ENCODE measurements at places on chromosomes 3 and 15.

DNA sequence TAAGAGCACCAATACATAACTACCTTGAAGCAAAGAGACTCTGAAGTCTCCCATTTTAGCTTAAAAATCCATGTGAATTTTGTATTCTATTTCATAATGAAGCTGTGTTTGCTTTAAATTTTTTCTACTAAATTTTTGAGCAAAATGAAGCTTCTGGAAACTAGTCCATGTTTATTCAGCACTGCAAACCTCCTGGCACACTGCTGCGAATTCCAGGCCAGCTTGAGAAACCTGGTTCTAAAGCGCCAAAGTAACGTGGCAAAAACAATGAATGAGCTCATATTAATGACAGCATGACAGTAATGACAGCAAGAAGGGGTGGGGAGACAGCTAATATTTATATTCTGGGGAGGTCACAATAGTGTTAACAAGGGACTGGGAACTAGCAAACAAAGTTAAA lies 25.7 kb downstream of the CEP152 start:
- no peak for DNase-seq

GRCh38 chr3:24741506-24741905 lies 246.9 kb upstream of the THRB start:
- no peak for DNase-seq

DNA sequence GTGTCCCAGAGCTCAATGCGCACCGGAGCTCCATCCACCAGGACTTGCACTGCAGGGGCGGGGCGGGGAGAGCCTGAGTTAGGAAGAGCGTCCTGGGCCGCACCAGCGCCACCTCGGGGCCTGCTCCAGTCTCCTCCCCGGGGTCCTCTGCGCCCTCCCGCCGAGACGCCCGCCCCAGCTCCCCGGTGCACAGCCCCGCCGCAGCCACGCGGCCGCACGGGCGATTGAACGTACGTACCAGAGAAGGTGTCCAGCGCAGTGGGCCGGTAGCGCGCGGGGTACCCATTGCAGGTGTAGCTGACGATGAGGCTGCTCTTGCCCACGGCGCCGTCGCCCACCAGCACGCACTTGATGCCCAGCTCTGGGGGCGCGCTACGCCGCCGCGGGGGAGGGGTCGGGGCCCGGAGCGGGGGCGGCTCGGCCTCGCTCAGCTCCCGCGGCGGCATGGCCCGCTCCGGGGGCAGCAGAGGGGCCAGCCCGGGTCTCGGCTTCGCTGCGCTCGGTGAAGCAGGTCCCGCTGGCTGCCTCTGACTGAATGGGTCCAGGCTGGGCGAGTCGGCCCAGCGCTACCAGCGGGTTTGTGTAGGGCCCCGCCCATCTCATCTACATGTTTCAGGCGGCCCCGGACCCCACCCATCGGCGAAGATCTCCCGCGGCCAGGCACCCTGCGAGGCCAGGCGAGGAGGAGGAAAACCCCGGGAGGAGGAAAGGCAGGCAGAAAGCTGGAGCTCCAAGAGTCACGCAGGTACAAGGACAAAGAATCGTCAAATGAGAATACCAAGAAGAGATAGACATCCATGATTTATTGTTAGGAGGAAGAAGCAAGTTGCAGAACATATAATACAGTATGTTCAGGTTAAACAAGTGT lies at the start of gene RHOV:
Gene RHOV, minus strand, starts transcription at position 541 of the 868 bp plus-strand sequence. Its CDS starts 95 bp downstream, at position 446.
- DNase-seq: peak; percentile 39

GRCh38 chr3:113659101-113659541 lies 37.3 kb downstream of the USF3 start:
- no peak for DNase-seq

- DNase-seq: no peak
Observed at GRCh38 chr3:44522494-44522933, 32.5 kb upstream of the ZKSCAN7 start.

GRCh38 chr3:11641683-11642430 lies 1.9 kb downstream of the VGLL4 start:
- DNase-seq: no peak

GRCh38 chr3:86792316-86792715 lies 198.6 kb downstream of the VGLL3 start:
- no peak for DNase-seq

DNA sequence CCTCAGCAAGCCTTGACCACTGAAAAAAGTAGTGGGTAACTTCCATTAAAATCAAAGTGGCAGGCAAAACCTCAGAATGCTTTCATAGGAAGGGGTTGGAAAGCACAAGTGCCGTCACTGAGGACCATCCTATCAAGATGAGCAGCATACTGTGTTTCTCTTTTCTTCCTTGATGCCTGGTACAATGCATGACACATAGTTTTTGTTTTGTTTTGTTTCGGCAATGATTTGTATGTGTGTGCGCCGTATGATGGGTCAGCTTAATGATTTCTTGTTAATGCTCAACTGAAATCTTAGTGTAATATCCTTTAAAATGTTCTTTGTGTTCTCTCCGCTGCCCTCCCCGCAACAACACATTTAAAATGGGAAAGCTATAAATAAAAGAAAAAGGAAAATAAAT lies 476.4 kb upstream of the KCNMB2 start:
- DNase-seq: no peak

- peak; percentile 32 for DNase-seq
Observed at GRCh38 chr15:89057506-89058133, 30.6 kb upstream of the ABHD2 start.

GRCh38 chr3:157423337-157423736 lies 13.3 kb upstream of the PTX3 start:
- no peak for DNase-seq

DNA sequence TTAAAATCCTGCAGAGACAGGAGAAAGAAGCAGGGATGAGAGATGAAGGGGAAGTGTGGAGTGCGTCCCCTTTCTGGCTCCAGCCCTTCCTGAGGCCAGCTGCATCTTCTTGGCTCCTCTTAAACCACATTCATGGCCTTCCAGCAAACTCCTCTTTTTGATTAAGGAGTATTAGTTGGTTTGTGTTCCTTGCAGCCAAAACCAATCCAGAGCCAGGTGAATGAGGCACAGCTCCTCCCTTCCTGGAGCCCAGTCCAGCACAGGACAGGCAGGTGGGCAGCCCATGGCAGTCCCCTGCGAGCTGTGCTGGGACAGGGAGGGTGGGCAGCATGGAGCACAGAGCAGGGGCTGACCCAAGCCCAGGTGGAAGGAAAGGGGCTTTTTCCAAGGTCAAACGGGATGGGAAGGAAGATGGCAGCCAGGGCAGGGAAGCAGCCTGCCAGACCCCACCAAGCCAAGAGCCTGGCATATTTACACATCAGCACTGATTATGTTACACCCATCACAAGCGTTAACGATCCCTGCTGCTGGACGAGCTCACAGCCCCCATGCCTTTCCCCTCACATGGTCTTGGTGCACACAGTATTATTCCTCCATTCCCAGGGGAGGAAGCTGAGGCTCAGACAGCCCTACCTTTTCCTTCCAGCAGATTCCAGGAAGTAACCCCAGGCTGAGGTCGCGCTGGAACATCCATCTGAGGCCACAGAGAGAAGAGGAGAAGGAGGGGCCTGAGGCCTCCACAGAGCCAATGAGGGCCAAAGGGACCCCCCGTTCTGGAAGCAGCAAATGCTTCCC lies 175.6 kb downstream of the SMAD6 start:
- DNase-seq: no peak

GRCh38 chr3:193996221-193996620 lies 139.7 kb upstream of the HES1 start:
- DNase-seq: no peak

DNA sequence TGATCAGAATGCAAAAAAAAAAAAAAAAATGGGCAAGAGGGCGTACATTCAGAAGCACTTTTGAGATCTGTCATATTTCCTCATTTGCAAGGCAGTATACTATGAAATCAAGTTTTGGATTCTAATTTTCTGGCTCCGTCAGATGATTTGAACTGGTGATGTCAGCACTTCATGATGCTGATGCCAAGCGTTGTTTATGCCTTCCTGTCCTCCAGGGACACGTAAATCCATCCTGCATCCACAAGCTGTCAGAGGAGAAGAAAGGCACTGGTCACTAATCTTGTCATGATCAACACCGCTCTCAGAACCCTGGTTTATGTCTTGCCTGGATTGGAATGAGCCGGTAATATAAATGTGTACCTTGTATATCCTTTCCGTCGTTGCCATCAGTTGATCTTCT lies 152.1 kb upstream of the EPHA3 start:
- no peak for DNase-seq

GRCh38 chr3:37015642-37016041 lies 22.3 kb downstream of the MLH1 start:
- DNase-seq: no peak

- no peak for DNase-seq
Observed at GRCh38 chr3:161793194-161793930, 296.8 kb downstream of the OTOL1 start.

- no peak for DNase-seq
Observed at GRCh38 chr3:178159691-178160220, 376.5 kb upstream of the KCNMB2 start.

DNA sequence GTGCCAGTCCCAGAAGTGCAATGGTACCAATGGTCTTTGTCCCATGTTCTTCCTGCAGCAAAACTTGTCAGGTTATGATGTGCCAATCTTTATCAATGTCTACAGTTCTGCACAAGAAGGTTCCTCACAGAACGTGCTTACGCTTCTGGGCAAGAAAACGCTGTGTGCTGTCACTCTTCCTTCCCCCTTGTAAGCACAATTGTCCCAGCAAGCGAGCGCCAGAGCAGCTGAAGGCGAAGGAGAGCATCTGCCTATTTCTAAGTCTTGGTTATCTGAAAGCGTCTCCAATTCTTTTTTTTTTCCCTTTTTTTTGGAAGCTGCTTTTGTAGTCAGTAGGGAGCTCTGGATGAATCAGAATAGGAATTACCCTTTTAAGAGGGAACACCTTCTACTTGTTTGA lies 514.4 kb downstream of the FGF12 start:
- peak; percentile 7 for DNase-seq

Measured in amygdala (tissue), 56 donors.